NCI-H146 (cell line): ENCODE measurements at places on chromosomes 7 and 10.

GRCh38 chr10:49318755-49319154 lies 19.8 kb downstream of the C10orf71 start:
- DNase-seq: no peak

- no peak for DNase-seq
Measured at GRCh38 chr7:12194426-12194825, 16.7 kb upstream of the TMEM106B start.

GRCh38 chr10:120076996-120077706 lies 184.6 kb downstream of the SEC23IP start:
- peak; percentile 94 for DNase-seq

DNA sequence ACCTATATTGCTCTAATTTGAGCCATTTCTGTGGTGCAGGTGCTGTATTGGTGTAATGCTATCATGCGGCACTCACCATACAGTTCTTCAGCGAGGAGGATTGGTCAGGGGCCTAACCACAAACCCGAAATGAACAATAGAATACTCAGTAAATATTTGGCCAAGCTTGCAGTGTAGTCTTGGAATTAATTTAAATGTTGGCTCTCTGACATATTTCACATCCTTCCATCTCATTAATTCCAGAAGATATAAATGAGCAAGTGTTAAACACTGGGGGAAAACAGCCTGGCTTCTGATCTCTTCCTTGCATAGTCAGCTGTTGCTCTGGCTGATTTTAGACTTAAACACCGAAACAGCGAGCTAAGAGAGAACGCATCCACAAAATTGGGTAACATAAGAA lies 663.1 kb upstream of the GHITM start:
- DNase-seq: no peak

- DNase-seq: no peak
Measured at GRCh38 chr7:123735539-123735938, 13.3 kb downstream of the WASL start.

DNA sequence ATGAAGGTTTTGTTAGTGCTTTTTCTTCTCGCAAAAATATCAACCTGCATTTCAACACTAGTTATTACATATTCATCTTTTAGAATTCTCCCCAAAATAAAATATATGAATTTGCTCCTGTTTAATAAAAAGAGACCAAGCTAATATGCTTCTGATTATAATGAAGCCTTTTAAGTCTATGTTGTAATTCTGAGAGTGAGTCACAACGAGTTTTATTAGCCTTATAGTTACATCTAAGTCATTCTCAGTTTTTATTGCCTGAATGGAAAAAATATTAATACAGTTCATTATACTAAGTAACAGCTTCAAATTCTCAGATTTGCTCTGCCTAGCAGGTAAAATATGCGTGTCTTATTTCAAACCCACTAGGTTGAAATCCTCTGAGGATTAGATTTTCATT lies 152.4 kb upstream of the CELF2 start:
- DNase-seq: no peak

GRCh38 chr10:33418301-33418700 lies 83.8 kb upstream of the NRP1 start:
- no peak for DNase-seq

- peak; percentile 25 for DNase-seq
Measured at GRCh38 chr7:55569797-55570196, 2.5 kb downstream of the VOPP1 start.

DNA sequence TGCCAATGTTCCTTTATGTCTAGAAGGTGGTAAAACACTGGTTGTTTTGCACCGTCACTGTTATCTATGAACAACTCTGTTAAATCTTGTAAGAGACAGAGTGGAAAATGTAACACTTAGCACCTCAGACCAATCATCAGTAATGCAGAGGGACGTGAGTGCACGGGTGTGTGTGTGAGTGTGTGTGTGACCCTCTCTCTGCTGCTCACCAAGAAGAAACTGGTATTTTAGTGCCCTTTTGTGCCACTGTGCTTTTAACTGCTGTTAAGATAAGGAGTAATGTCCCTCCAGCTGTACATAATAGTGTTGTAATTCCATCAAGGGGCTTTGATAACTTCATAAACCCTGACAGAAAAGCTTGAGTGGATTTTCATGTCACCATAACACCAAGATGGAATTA lies 130.1 kb downstream of the CREB5 start:
- DNase-seq: no peak

DNA sequence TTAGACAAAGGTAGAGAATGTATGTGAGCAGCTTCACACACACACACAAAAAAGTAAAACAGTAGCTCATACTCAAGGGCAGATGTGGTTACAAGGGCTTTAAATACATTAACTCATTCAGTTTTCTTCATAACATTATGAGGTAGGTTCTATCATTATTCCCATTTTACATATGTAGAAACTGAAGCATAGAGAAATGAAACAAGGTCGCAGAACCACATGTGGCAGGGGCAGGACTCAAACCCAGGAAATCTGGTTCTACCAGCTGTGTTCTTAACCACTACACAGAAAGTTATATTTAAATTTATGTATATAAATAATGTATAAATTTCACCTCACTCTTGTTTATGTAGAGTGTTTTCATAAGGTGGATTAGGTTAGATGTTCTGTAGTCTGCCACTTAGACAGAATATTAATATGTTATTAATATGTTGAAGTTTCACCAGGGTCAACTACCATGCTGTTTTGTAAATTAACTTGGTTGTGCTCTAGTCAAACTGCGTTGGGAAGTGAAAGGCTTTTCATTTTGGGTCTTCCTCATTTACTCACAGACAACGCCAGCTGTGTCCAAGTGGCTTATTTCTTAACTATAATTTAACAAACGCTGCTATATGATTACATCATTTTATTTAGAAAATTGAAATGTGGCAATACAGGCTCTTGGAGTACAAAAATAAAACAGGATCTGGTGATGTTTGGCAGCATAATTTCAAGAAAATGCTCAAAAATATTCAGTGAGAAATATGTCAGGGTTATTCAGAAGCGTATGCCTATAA lies 138.4 kb downstream of the MDFIC start:
- DNase-seq: no peak

- DNase-seq: no peak
Measured at GRCh38 chr7:12770227-12770975, 83.0 kb downstream of the ARL4A start.

DNA sequence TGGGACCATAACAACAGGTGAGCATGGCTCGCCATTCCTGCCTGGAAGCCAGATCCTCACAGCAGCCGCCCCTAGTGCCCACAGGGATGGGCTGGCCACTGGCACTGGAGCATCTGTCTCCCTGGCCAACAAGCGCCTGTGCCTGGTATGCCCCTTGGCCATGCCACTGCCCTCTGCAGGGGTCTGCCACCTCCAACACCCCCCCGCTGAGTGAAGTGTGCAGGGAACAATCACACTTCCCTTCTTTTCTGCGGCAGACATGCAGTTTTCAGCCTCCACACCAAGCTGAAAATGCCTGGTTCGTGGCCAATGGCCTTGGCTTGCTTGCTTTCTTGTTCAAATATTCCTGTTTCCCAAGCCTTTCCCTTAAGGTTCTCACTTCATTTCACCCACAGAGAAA lies 50.7 kb downstream of the HSPA12A start:
- no peak for DNase-seq

- DNase-seq: no peak
Measured at GRCh38 chr10:17984056-17984455, 32.3 kb downstream of the SLC39A12 start.

DNA sequence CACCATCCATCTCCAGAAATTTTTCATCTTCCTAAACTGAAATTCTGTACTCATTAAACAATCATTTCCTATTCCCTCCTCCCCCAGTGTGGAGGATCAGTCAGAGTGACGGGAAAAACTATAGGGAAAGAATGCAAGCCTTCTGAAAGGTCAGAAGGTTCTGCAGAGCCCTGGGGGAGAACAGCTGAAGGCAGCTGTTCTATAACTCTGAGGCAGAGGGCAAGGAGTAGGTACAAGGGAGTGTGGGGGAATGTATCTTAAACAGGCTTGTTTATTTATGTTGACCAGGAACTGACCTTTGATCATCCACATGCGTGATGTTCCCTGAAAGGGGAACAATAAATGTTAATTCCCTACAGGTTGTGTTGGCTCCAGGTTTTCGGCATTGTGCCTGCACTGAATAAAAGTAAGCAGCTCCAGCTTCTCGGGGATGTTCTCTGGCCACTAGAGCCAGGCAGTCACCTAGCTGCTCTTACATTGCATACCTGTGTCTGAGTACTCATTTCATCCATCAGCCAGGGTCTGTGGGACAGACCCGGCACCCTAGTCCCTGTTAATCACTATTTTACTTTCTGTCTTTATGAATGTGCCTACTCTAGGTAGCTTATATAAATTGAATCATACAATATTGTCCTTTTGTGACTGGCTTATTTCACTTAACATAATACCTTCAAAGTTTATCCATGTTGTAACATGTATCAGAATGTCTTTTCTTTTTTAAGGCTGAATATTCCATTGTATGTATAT lies 5.8 kb downstream of the IFIT1 start:
- DNase-seq: no peak

- DNase-seq: no peak
Measured at GRCh38 chr7:105278973-105279687, 109.6 kb downstream of the SRPK2 start.

DNA sequence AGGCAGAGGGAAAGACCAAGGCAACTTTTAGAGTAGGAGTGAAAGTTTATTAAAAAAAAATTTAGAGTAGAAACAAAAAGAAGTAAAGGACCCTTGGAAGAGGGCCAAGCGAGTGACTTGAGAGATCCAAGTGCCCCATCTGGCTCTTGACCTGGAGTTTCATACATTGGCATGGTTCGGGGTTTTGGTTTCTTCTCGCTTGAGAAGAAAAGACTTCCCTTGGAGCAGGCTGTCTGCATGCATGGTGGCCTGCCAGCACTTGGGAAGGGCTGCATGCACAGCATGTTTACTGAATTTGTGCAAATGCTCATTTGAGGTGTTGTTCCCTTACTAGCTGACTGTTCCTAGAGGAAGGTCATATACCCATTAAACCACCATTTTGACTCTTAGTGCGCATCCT lies 8.8 kb upstream of the ADO start:
- DNase-seq: no peak

- DNase-seq: no peak
Measured at GRCh38 chr7:97246317-97246716, 128.8 kb downstream of the SDHAF3 start.

DNA sequence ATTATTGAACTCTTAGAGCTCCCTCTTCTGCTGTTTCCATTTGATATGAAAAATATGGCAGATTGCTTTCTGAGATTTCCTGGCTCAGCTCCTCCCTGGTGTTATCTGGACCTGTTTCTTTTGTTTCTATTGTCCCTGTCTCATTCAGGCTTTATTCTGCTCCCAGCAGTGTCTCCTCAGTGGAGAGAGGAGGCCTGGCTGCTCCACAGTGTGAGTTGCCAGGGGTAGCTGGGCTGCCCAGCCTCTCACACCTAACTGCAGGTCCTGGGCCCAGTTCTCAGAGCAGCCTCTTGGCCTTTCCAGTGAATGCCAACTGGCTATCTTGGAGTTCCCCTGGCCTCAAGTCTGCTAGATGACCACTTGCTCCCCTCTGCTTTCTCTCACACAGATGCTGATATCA lies 127.0 kb downstream of the VPS41 start:
- DNase-seq: peak; percentile 70

- DNase-seq: no peak
Measured at GRCh38 chr10:69635428-69636272, 5.6 kb downstream of the FAM241B start.

DNA sequence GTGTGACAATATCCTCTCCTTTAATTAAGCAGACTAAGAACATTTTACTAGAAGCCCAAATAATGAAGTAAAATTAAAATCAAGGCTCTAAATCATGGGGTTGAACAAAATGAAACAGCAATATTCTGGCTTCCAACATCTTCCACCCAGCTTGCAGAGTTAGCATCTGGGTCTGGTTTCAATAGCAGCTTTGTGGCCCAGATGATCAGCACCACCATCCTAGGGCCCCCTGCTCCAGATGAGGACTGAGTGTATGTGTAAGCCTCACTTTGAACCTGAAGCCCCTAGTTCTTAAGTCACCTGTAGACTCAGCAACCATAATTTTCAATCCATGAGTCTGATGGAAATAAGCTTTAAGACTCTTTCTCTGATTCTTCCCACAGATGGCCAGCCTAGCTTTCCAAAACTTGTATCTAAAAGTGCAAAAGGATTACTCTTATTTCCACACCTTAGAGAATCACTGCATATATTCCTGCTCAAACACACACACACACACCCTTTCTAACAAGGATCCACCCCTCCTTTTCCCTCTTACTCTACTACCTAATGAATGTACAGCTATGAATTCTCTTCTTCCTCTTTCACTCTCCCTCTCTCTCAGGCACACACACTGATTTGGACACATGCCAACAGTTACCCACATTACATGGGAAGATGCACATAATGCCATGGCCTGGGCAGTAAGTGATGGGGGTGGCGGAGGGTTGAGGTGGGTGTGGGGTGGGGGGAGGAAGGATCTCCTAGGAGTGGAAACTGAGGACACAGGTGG lies 3.5 kb downstream of the DENND11 start:
- no peak for DNase-seq
